ENCODE measurements at places on chromosomes 16 and 17.

GRCh38 chr17:9936095-9936494 lies 31.0 kb upstream of the RCVRN start:
- no peak for DNase-seq

DNA sequence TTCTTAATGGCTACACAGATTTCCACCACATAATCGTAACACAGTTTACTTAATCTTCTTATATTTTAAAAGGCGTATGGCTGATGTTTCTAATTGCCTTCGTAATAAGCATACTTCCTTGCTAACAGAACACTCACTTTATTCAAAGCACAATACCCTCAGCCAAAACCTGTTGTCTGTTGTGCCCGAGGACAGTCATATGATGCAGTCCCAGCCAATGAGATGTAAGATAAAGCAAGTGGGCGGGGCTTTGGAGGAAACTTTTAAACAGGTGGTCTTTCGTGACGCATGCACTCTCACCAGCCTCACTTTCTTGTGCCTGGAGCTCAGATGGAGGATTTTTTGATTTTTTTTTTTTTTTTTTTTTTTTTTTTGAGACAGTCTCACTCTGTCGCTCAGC lies 174.1 kb downstream of the ZFHX3 start:
- no peak for DNase-seq

DNA sequence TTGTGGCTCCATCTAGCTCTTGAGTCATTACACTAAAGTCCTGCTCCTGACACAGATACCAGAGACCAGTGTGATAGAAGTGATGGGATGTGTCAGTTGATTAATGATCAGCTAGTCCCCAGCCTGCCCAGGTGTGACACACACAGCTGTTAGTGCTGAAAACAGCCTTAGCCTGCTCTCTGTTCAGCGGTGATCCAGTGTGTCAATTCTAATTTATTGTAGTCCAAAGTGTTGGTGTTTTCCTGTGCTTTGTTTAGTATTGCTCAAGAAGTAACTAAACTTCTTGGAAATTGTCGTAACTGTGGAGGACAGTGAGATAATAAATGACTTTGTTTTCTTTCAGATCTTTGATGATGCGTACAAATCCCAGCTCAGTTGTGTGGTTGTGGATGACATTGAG lies 92.3 kb downstream of the WNT3 start:
- DNase-seq = no peak

DNA sequence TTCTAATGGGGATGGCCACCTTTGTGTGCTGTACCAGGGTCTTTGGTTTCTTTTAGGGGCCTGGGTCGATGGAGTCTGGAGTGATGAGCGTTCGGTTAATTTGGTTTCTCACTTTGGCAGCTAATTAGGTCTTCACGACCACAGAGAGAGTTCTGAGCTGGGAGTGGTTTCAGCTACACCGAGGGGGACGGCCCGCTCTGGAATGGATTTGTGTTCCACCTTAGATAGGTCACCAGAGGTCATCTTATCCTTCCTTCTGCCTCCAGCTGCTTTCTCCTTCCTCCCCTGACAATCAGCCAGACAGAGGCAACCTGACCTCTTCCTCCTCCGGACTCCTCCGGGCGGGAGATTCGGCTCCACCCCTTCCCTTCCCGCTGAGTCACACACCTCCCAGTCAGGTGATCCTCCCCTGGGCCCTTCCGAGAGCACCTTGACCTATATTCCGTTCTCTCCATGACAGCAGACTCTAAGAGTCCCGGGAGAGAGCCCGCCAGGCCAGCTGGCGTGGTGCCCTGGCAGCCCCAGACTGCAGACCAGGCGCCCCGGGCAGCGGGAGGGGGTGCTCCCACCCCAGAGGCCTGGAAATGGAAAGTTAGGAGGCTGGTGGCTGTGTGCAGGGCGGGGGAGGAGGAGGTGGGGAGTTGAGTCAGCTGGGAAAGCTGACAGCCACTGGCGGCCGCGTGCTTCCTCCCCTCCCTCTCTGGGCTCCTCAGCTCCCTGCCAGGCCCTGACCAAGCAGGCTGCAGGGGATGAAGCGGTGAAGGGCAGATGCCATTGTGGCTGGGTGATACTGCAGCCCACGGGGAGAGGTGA lies 44.7 kb downstream of the CHD9 start:
- DNase-seq = peak; percentile 30

DNA sequence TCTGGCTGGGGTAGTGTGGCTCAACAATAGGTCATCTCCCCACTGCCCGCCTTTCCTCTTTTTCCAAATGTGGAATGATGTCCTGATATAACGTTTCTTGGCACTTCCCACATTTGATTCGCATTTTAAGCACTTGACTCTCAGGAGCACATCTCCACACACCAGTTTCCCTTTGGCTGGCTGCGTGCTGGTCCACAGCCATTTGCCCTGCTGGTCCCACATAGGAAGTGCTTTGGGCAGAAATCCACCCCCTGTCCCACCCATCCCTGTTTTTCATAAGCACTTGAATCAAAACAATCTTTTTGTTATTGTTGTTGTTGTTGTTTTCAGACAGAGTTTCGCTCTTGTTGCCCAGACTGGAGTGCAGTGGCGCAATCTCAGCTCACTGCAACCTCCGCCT lies 24.0 kb upstream of the TNFRSF13B start:
- no peak for DNase-seq

- no peak for DNase-seq
These were observed 21.2 kb downstream of the PITPNA start for GRCh38 chr17:1541367-1541904.

DNA sequence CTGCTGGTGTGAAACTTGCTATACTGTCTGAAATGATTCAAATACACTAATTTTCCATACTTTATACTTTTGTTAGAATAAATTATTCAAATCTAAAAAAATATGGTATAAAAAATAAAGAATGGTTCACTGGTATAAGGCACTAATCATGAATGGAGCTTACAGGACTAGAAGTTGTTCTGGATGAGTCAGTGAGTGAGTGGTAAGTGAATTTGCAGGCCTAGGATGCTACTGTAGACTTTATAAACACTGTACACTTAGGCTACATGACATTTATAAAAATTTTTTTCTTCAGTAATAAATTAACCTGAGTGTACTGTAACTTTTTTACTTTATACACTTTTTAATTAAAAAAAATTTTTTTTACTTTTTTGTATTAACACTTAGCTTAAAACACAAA lies 95.5 kb downstream of the MAP2K4 start:
- no peak for DNase-seq

DNA sequence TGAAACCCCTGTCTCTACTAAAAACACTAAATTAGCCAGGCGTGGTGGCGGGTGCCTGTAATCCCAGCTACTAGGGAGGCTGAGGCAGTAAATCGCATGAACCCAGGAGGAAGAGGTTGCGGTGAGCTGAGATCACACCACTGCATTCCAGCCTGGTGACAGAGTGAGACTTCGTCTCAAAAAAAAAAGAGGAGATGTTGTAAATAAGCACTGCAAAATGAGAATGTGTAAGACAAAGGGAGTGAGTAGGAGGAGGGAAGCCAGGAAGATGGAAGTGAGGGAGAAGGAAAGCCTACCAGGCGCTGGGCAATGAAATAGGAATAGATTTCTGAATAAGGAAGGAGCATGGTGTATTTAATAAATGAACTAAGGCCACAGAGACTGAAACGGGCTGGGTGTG lies 8.7 kb upstream of the PRPF8 start:
- no peak for DNase-seq

GRCh38 chr17:48262982-48263730 lies 155.6 kb downstream of the SNX11 start:
- no peak for DNase-seq

- no peak for DNase-seq
These were observed 6.9 kb upstream of the SLC38A8 start for GRCh38 chr16:84049403-84050060.

- DNase-seq = no peak
These were observed 4.3 kb upstream of the ADGRG1 start for GRCh38 chr16:57624044-57624688.

DNA sequence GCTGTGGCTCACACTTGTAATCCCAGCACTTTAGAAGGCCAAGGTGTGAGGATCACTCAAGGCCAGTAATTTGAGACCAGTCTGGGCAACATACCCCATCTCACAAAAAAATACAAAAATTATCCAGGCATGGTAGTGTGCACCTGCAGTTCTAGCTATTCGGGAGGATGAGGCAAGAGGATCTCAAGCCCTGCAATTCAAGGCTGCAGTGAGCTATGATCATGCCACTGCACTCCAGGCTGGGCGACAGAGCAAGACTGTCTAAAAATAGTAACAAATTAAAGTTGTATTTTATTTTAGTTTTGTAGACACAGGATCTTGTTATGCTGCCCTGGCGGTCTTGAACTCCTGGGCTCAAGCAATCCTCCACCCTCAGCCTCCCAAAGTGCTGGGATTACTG lies 18.2 kb downstream of the USP31 start:
- DNase-seq = no peak

DNA sequence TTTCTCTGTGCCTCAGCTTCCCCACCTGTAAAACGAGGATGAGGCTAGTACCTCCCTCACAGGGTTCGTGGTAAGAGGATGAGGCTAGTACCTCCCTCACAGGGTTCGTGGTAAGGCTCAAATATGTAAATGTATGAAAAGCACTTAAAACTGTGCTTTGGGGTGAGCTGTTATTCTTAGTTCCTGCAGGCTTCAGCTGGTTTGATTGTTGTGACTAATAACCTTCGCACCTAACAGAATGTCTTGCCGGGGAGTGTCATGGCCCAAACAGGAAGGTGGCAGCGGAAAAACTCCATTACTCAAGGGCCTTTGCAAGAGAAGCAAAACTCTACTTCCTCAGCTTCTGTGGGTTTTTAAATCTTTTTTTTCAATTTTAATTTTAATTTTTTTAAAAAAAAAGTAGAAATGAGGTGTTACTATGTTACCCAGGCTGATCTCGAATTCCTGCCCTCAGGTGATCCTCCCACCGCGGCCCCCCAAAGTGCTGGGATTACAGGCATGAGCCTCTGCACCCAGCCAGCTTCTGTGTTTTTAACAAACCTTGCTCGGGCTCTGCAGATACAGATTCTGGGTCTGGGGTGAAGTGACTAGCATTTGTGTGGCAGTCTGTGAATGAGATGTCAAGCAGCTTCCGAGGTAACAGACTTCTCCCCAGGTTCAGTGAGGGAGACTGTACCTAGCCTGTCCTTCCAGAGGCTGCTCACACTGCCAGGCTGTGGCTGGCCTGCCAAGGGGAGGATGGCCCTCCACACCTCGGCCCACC lies 103.0 kb downstream of the RAB11FIP4 start:
- peak; percentile 46 for DNase-seq

- no peak for DNase-seq
These were observed 4.1 kb downstream of the B3GNT9 start for GRCh38 chr16:67146523-67147357.

GRCh38 chr16:73306901-73307413 lies 259.0 kb upstream of the ZFHX3 start:
- no peak for DNase-seq

DNA sequence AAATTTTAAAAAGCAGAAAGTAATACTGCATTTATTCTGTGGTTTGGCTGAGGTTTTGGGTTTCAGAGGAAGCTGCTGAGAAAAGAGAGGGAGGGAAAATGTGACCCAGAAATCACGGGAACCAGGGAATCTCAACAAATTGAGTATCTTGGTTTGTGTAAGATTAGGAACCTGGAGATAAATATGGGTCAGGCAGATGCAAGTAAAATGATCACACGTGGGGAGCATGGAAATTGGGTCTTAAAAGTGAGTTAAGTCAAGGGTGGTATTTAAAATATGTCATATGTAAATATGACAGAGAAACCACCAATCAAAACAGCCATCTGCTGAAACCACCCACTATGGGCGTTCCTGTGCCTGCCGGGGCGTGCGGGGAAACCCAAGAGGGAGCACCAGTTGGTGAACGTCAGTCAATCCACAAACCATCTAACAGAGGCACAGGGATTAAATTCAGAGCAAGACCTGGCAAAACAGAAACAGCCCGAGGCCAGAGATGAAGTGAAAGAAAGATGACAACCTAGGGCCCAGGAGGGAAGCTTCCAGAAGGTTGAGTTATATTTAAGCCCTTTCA lies 33.4 kb downstream of the CDH13 start:
- no peak for DNase-seq

GRCh38 chr16:68086336-68086841 lies 1.2 kb downstream of the NFATC3 start:
- DNase-seq = no peak

- DNase-seq = peak; percentile 52
These were observed 414 bp downstream of the DUSP14 start for GRCh38 chr17:37490022-37490587.
